ENCODE measurements at places on chromosomes 7 and 10.

GRCh38 chr7:141074162-141074991 is 513 bp downstream of the TMEM178B start:
- no peak for DNase-seq

GRCh38 chr10:99996671-99997648 is 12.8 kb downstream of the DNMBP start:
- DNase-seq, result no peak

DNA sequence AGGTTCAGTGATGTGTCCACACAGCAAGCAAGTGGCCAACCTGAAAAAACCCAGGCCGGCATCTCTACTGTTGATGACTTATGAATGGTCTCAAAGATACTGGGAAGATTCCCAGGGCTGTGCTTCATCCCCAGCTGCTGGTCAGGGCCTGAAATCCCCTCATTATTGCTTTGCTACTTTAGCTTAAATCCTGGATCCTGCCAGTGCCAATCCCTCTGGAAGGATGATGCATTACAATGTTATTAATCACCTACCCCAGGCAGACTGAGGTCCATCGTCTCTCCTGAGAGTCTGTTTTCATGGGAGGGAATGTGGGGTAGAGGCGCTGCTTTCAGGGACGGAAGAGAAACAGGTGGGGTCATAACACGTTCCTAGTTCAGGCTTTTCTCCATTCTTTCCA is 371.6 kb downstream of the RPS24 start:
- DNase-seq, result no peak

GRCh38 chr7:3283130-3283704 is 17.8 kb upstream of the SDK1 start:
- DNase-seq, result no peak

GRCh38 chr10:123835575-123835974 is 56.0 kb downstream of the CPXM2 start:
- no peak for DNase-seq

GRCh38 chr7:26238032-26238431 is 36.5 kb downstream of the CBX3 start:
- no peak for DNase-seq

DNA sequence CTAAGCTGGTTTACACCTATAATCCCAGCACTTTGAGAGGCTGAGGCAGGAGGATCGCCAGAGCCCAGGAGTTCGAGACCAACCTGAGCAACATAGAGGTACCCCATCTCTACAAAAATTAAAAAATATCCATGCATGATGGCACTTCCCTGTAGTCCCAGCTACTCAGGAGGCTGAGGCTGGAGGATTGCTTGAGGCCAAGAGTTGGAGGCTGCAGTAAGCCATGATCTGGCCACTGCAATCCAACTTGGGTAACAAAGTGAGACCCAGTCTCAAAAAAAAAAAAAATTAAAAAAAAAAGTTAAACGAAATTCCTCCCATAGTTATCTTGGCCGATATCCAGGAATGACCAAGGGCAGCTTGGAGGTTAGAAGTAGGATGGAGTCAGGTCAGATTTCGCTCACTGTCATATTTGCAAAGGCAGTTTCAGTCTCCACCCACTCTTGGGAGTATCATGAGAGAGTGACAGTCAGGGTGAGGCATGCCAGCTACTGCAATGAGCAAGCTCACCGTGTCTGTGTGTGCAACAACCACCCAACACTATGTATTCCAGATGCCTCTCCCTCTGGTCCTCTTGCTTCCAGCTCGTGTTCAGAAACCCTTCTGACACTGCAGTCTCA is 6.0 kb upstream of the ZDHHC4 start:
- DNase-seq, result no peak

DNA sequence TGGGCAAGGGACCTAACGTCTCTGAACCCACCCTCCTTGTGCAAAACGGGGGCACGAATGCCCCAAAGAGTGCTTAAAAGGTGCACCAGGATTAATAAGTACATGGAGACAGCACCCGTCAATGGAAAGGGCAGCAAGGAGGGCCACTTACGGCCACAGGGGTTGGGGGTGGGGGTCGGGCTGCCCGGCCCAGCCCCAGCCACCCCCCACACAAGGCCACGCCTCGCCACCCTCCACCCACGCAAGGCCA is 213.4 kb downstream of the MAD1L1 start:
- no peak for DNase-seq
